Right renal cortex interstitium (tissue), 3 donors: ENCODE measurements at places on chromosomes 11 and 22. TPM values are rescaled to one million over a fixed set of nuclear protein-coding genes. Genes with fewer than 3 reads are reported as not detected.

DNA sequence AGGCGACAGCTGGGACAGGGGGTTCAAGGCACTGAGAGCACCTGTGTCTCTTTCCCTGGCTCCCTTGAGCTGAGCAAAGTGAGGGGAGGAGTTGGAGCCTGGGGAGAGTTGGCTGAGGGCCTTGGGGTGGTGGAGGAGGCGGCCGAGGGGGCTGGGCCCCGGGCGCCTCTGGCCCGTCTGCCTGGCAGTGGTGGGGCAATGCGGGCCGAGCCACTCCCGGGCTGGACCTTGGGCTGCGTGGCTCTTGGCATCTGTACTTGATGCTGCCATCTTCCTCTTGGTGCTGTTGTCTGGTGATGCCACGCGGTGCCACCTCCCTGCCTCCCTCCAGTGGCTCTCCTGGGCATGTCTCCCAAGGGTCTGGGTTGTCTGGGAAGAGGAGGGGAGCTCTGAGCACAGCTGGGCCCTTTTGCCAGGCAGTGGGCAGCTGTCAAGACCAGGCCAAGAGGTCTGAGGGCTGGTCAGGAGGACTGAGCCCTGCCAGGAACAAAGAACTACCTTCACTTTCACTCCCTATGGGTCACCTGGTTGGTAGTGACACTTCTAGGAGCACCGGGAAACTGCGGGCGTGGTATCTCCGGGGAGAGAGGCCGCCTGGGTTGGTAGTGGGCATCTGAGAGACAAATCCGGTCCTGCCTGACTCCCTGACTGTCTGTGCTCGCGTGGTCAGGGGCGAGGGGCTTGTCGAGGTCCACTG, 1.3 kb downstream of the GRIK4 start:
- DNase-seq = no peak

Gene IFITM10
- polyA plus RNA-seq = 0.30 TPM

DNA sequence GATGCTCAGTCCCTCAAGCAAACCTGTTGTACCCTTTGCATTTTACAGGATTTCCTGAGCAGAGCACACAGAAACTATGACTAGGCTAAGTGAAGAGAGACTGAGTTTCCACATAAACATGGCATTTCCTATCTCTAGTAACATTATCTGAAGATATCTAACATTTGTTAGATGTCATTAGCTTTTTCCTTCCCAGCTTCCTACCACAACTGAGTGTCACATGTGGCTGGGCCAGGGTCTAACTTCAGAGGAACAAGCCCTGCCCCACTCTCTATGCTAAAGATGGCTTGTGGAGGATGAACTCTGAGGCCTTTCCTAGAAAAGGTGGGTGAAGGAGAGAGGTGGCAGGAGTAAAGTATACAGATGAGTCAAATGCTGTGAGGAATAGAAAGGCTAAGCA, 16.5 kb downstream of the C22orf42 start:
- DNase-seq = no peak

GRCh38 chr11:123381817-123382554, 48.1 kb upstream of the GRAMD1B start:
- DNase-seq = no peak

Gene TRIM49
- polyA plus RNA-seq = not detected

DNA sequence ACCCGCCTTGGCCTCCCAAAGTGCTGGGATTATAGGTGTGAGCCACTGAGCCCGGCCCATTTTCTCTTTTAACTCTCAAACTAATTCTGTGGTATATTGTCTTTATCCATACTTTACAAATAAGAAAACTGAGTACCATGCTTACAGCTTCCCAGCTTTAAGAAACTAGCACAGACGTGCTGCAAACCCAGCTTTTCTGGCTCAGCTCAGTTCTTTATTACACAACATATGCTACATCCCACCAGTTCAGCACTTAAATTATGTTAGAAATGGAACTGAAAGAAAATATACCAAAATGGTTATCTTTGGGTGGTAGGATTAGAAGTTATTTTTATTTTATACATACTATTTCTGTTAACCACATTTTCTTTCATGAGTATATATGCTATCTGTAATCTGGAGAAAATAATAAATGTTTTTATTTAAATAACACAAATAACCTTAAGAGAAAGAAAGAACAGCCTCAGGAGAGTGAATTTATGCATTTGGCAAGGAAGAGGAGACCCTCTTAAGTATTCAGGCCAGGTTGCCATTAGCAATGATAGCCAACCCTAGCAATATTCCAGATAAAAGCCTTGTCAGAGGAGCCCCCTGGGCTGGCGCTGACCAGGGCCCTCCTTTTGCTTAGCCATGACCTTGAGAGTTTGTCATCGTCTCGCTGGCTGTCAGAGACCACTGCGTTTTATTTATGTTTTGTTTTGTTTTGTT, 33.8 kb downstream of the SLN start:
- no peak for DNase-seq

Gene BRD1
- 31.0 TPM for polyA plus RNA-seq

GRCh38 chr22:25360411-25360810, 141.0 kb downstream of the CRYBB2 start:
- DNase-seq = no peak

DNA sequence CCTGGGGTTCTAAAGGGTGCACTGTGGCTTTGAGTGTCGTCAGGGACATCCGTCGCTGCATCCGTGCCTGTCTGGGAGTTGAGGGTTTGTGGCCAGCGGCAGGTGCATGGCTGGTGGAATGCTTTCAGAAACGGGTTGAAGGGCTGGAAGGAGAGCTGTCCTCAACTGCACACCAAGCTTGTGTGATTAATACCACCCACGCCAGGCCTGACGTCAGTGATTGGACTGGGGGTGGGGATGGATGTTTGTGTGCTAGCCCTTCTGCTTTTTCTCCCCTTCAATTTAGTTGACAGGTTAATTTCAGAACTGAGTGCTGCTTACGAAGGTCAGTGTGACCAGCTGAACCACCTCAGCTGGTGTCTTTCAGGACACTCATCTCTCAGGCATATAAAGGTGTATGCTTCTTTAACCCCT, 3.2 kb upstream of the GAB2 start:
- no peak for DNase-seq

DNA sequence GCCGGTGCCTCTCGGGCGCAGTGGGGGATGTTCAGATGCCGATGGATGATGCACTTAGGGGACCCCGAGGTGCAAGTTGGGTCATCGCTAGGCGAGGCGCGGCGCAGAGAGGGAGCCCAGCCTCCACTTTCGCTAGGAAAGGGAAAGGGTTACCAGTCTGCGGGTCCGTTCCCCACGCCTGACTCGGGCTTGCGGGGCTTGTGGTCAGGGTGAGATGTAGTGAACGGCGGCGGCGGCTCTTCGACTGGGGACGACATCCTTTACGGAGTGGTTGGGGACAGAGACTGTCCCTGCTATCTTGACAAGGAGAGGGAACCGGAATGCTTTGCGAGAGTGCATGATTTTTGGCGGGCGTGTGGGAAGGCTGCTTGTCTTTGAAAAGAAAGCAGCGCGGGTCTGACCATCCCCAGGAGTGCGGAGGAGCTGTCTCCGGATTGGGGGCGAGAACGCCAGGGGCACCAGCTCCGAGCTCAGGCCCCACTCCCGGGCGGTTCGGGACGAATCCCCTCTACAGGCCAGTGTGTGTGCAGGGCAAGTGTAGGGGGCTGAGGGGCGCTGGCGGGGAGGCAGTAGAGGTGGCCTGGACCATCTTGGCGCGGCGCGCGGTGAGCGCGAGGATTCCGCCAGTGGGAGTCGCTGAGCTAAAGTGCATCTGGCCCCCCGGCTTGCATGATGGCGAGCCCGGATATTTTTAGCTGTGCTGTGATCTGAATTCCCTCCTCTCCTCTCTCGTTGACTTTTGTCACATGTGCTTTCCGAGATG, 1.1 kb downstream of the FAT3 start:
- DNase-seq = no peak

- DNase-seq = no peak
Observed at GRCh38 chr11:70201882-70202861, 924 bp upstream of the FADD start.
